ENCODE measurements at places on chromosomes 11 and 22.
A peak's percentile ranks its signal among the peaks of the same experiment; 100 is the strongest.

DNA sequence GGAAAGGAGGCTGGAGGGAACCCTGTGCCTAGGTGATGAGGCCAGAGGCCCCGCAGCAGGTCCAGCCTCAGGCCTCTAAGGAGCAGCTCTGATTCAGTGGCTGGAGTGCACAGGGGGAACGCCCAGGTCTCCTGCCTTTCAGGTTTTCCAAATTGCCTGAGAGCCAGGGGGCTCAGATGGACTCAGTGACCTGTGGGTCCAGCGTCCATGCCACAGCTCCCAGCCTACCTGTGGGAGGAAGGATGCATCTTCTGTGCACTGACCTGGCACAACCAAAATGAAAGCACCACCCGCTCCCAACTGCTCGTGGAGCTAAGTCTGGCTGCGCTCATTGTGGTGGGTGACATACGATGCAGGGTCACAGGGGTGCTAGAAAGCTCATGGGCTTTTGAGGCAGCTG lies 82.8 kb downstream of the FEZ1 start:
- peak; percentile 26 for DNase-seq

DNA sequence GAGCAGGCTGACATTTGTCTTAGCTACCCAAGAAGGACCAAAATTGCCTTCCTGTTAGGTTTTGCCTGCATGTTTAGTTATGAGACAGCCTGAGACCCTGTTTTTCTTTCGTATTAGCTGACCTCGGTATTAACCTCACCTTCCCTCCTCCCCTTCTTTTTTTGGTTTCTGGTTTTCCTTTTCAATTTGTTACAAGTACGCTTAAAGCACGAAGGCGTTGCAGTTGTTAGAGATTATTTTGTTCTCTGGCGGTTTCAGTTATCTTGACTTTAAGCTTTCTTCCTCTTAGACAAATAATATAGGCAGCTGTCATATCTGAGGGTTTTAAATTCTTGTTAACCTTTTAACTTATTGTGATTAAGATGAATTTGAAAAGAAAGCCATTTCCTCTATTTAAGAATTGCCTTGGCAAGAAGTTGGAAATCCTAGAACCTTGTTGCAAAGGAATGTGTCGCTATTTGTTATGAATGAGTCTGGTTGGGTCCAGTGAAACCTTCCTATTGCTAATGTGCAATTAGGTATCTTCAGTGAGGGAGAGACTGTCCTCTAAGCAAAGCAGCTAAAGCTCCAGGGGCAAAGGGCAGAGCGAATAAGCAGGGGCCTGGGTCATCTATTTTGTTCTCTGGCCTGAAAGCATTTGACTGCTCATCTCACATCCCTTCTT lies 45.7 kb downstream of the PACS1 start:
- DNase-seq: no peak

DNA sequence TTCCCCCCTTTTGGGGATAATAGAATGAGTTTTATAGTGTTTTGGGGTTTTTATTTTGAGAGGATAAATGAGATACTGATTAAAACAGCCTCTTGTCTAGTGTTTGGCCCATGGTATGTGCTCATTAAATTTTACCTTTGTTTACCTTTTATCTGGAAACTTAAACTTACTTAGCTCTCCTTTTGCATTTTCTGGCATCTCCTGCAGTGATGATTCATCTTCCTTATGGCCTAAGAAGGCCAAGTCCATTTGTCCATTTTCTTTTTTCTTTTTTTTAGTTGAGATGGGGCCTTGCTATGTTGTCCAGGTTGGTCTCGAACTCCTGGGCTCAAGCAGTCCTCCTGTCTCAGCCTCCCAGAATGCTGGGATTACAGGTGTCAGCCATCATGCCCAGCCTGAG lies 156.3 kb downstream of the COMMD9 start:
- DNase-seq: no peak

DNA sequence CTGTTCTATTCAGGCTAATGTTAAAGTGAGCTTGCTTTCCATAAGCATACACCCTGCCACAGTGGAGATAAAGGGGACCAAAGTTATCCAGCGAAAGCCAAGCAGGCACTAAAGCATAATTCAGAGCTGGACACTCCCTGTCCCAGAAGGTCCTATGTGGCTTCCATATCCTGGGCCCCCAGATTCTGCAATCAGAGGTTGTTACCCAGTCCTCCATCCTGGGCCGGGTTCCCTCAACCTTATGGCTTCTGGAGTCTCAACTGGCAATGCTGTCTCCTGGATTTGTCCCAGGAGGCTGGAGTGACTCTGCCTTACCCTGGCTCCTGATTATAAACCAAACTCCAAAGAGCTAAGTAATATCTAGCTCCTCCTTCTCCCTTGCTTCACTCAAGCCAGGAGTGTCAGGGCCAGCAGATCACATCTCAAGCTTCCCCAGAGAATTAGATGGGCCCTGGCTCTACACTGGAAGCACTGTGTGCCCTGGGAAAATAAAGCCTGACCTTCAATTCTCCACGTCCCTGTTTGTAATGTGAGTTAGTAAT lies 14.0 kb upstream of the SMIM35 start:
- peak; percentile 86 for DNase-seq

- no peak for DNase-seq
These were observed 201.1 kb downstream of the CADM1 start for GRCh38 chr11:115302946-115303703.

DNA sequence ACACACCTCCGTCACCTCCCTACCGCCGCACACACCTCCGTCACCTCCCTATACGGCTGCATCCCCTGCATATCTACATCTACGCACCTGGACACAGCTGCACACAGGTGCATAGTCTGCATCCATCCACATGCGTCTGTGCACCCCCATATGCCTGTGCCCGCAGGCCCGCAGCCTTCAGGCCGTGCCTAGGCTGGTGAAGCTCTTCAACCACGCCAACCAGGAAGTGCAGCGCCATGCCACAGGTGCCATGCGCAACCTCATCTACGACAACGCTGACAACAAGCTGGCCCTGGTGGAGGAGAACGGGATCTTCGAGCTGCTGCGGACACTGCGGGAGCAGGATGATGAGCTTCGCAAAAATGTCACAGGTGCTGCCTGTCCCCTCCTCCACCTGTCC lies 4.8 kb downstream of the PKP3 start:
- DNase-seq: no peak

- no peak for DNase-seq
These were observed 3.4 kb upstream of the NR1H3 start for GRCh38 chr11:47254386-47254785.

DNA sequence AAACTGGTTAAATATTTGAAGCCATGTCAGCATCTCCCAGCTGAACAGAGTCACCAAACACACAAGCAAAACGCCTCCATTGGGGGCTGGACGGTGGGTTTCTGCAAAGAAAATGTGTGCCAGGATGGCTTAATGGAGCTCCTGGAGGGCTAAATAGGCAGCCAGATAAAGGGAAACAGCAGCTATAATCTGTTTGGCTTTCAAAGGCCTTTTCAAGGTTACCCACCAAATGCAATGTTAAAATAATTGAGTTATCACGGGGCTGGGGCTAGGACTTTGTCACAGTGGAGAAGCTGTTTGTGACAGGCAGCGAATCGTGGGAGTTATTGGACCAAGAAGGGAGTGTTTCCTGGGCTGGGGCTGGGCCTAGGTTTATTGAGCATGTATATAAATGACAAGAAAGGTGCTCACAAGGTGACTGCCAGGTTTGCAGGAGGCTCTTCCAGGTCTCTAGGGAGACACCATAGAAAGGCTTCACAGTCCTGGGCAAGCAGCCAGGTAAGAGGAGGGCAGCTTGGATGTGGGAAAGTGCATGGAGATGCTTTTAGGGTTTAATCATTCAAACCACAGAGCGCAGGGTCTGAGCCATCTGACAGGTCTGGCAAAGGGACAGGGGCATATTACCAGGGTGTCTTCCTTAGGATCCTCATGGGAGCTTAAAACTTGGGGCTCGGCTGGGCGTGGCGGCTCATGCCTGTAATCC lies 28.3 kb downstream of the GRIK4 start:
- DNase-seq: no peak

GRCh38 chr22:48743601-48744282 lies 1083.9 kb downstream of the BRD1 start:
- DNase-seq: peak; percentile 77

DNA sequence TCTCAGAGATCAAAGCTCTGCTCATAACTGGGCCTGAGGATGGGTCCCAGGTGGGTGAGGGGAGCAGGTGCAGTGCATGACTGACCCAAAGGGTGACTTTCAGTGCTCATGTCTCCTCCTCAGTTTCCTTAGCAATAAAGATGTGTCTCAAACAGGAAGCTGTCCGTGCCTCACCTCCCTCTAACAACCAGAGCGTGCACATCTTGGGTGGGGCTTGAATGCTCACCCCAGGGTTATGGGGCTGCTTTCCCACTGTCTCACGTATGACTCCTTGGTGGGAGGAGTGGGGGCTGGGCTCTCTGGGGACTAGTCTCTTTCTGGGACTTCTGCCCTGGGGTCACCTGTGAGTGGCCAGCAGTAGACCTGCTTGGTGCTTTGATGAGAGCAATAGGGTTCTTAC lies 53.9 kb upstream of the PHOX2A start:
- peak; percentile 80 for DNase-seq

DNA sequence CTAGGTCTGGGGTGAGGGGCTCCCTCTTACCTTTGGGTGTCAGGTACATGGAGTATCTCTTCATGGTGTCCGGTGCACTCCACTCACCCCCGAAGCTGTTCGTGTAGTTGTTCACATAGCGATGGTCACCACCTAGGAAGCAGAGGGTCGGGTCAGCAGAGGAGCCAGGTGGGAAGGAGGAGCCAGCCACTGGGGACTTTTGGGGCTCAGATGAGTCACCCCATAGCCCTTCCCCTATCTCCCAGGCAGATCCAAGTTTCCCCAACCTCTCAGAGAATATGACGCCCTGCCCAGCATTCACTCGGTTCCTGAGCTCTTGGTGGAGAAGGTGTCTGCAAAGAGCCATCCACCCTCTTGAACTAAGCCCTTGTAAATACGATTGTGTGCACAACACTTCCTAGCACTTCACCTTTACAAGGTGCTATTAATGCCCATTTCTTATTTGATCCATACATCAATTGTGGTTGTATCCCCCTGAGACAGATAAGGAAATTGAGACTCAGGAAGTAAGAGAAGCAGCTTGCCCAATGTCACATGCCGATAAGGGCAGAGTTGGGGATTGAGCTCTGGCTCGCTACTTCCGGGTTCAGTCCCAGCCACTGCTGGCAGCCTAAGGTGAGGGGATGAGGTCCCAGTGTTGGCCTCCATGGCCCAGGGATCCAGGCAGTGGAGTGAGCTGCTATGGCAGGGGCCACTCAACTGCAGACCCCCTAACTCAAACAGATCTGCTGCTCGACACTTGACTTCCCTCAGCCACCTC lies 14.8 kb downstream of the TRIM29 start:
- DNase-seq: no peak

DNA sequence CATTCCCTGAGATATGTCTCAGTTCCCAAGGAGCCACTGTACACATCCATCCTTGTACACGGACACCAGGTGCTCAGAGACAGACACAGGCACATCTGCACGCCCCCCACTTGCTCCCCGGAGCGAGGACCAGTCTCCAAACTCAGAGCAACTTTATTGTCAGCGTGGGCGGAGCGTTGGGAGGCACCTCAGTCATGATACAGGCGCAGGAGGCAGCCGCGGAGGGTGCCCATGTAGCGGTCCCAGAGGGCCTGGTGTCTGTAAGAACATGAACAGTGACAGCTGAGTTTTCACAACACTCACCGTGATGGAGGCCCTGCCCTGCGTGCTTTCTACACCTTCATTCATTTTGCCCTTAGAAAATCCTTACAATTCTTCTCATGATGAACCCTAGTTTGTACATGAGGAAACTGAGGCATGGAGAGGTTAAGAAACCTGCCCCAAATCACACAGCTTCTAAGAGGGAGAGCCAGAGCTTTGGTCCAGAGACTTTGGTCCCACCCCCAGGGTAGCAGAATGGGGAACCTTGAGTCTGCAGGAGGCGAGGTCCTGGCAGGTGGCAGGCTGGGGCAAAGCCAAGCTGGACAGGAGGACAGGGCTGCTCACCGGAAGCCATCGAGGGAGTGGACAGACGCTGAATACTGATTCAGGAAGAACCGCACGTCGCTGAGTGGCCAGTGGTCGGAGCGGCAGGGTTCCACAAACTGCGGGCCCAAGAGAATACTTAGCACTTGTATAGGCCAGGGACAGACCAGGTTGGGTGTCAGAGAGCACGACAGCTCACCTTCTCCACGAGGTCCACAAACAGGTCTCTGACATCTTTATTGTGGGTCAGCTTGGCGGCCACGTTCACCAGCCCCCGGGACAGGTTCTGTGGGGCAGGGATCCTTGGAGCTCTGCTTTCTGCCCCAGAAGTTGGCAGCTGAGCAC lies 4.2 kb downstream of the FIBP start:
- DNase-seq: no peak

DNA sequence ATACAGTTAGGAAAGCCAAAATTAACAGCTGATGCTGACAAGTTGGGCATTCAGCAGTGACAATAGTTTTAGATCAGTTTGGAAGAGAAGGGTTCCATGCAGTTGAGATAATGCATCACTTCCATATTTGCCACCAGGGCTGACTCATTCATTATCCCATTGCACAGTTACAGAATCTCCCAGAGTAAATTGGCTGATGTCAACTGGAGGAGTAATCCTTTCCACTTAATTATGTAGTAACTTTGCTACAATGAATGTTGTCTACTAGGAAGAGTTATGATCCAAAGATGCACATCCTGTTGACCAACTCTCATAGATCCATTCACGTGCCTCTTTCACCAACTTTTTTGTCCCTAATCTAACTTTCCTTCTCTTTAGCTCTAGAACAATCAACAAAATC lies 123.3 kb upstream of the LUZP2 start:
- DNase-seq: no peak

GRCh38 chr22:30297991-30298701 lies 8.8 kb upstream of the CASTOR1 start:
- DNase-seq: no peak

- no peak for DNase-seq
These were observed 76.1 kb upstream of the PAX6 start for GRCh38 chr11:31887180-31887579.

DNA sequence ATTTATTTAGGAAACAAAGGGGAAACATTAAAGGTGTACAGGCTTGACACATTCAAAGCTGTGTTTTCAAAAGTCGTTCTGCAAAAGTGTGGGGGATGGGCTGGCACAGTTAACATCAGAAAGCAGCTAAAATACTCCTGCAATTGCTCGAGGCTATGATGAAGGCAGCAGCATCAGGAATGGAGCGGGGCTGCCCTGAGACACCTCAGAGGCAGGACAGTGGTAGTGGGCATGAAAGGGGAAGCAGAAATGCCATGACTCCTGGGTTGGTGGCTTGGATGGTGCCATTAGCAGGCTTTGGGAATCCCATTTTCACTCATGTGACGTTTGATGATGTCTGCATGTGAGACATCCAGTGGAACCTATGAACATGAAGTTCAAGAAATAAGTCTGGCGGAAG lies 646 bp downstream of the NCAPD3 start:
- no peak for DNase-seq
